ENCODE measurements at places on chromosomes 5 and 9. TPM values are rescaled to one million over a fixed set of nuclear protein-coding genes. Genes with fewer than 3 reads are reported as not detected.

EQTN gene
- total RNA-seq: not detected

PCDHGA11 gene
- total RNA-seq: 0.13 TPM

SH3TC2 gene
- total RNA-seq: not detected

NUDT2 gene
- 30.4 TPM for total RNA-seq

CMYA5 gene
- 0.16 TPM for total RNA-seq

C9orf78 gene
- total RNA-seq: 76.4 TPM

LCN15 gene
- total RNA-seq: not detected

PARP8 gene
- total RNA-seq: 55.4 TPM

ARHGEF37 gene
- total RNA-seq: 0.13 TPM

RANBP17 gene
- not detected for total RNA-seq

PCA3 gene
- total RNA-seq: not detected

PJA2 gene
- 37.5 TPM for total RNA-seq

MARCHF11 gene
- not detected for total RNA-seq

GBGT1 gene
- 1.8 TPM for total RNA-seq

PCDHGB4 gene
- total RNA-seq: not detected

IRX1 gene
- total RNA-seq: not detected

F12 gene
- 10.3 TPM for total RNA-seq

SDHA gene
- total RNA-seq: 171 TPM

SPINK7 gene
- not detected for total RNA-seq

NTNG2 gene
- 2.0 TPM for total RNA-seq

SPINK6 gene
- not detected for total RNA-seq

TRIP13 gene
- 40.7 TPM for total RNA-seq

ZMAT2 gene
- total RNA-seq: 71.2 TPM

IL7R gene
- 272 TPM for total RNA-seq

LRRC70 gene
- total RNA-seq: 0.13 TPM

SLC6A19 gene
- not detected for total RNA-seq

ARAP3 gene
- 6.9 TPM for total RNA-seq

RMI1 gene
- 29.3 TPM for total RNA-seq

TMC1 gene
- total RNA-seq: not detected

CEMIP2 gene
- 74.1 TPM for total RNA-seq

RHOBTB3 gene
- 0.33 TPM for total RNA-seq

LHX2 gene
- not detected for total RNA-seq

KCNV2 gene
- not detected for total RNA-seq

DOCK2 gene
- total RNA-seq: 155 TPM

SLC24A2 gene
- not detected for total RNA-seq

PKD2L2 gene
- not detected for total RNA-seq

IL31RA gene
- not detected for total RNA-seq

IFNA21 gene
- not detected for total RNA-seq

PTGR1 gene
- total RNA-seq: 0.96 TPM

All from CD8-positive, alpha-beta memory T cell (primary cell).